Stimulated activated naive CD8-positive, alpha-beta T cell treated with anti-CD3 and anti-CD28 coated beads, Interleukin-15, Interleukin-2, amounts not matched to agents 100 U/mL and 50 U/mL, for 24 hours (primary cell): ENCODE measurements at places on chromosomes 6 and 20.

GRCh38 chr6:97440590-97441176 lies 157.7 kb upstream of the MMS22L start:
- DNase-seq: no peak

DNA sequence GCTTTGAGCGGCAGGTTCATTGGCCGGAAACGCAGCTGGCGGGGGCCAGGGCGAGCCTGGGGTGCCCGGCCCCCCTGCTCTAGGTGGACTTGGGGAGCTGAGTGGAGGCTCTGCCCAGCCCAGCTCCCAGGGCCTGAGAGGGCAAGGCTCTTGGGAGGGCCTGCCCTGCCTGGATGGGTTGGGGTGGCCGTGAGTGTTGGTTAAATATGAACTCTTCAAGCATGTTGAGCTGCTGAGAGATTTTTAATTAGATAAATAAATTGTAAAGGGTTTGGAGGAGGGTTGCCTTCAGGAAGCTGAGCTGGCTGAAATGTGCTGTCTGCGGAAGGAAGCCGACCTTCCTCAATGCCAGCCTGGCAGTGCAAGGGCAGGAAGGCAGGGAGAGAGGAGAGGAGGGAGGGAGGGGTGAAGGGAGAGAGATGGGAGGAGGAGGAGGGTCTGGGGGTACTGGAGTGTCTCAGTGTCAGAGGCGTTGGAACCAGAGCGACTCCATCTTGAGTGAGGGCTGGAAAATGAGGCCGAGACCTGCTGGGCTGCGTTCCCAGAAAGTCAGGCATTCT lies 39.4 kb upstream of the PMEPA1 start:
- DNase-seq: no peak

- DNase-seq: no peak
Measured at GRCh38 chr6:158611541-158612370, 32.8 kb downstream of the DYNLT1 start.

DNA sequence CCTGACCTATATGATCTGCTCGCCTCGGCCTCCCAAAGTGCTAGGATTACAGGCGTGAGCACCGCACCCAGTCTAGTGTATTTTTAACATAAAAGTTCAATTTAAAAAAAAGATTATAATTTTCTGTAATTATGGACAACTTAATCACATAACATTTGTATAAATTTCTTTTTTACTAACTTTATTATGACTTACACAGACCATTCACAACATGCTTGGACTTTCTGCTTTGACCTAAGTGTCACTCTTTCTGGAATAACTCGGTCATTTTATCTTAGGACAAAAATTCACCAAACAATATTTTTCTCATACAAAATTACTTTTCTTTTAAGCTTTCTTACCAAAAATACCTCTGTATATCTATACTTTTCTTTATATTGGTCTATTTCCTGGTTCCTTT lies 15.4 kb upstream of the IL22RA2 start:
- DNase-seq: no peak
